T-helper 2 cell (primary cell): ENCODE measurements at places on chromosomes 5 and 9.
A peak's percentile ranks its signal among the peaks of the same experiment; 100 is the strongest.

- DNase-seq, result no peak
Measured at GRCh38 chr9:111192650-111193049, 137.4 kb downstream of the OR2K2 start.

GRCh38 chr5:20575571-20575970 is 587.6 kb upstream of the CDH18 start:
- no peak for DNase-seq

- no peak for DNase-seq
Measured at GRCh38 chr5:179415291-179416060, 70.2 kb upstream of the ADAMTS2 start.

- no peak for DNase-seq
Measured at GRCh38 chr5:151470439-151470838, 23.0 kb downstream of the SLC36A1 start.

- peak; percentile 87 for DNase-seq
Measured at GRCh38 chr5:175464074-175464941, 14.1 kb upstream of the SFXN1 start.

- DNase-seq, result no peak
Measured at GRCh38 chr9:107348836-107349235, 65.8 kb downstream of the RAD23B start.

DNA sequence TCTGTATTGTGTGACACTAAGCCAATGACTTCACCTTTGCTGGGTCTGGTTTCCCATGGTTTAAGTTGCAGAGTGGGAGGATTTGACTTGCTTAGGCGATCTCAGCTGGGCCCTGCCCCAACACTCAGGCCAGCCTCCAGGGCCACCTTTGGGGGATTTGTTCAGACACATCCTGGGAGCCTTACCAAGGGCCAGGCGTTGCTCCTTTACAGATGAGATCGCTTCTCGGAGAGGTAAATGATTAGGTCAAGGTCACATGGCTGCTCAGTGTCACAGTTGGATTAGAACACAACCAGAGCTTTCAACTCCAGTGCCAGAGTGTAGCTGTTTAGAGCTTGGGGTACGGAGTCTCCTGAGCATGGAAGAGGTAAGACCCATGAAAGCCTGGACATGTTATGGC is 57.5 kb downstream of the COL27A1 start:
- DNase-seq, result no peak

DNA sequence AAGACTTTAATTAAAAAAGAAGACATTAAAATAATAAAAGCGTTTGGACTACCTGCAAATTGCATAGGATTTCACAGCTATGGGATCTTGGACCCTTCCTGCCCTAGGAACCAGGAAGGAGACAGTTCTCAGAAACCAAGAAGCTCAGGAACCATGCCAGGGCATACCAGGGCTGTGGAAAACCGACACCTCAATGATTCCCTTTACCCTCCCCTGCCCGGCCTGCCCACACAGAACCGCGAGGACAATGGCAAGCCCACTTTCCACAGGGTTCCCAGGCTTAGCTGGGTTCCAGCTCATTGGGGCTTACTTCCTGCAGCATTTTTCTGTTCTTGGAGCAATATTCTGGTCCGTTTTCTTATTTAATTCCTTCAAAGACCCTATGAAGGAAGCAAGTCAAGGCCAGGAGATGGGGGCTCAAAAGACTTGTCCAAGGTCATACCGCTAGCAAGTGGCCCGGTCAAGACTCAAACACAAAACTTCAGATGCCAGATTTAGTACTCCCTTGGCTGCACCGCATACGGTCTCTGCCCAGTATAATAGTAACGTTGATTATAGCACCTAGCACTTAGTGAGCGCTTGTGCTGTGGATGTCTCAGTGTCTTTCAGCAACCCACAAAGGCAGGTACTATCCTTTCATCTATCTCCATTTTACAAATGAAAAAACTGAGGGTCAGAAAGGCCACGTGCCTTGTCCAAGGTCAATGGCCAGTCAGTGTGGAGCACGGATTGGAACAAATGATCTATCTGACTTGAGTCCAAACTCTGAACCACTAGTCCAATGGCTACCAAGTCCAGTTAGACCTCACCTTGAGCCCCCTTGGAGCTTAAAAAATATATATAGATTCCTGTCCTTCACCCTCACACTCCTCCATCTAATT is 6.8 kb downstream of the FAT2 start:
- DNase-seq, result no peak

DNA sequence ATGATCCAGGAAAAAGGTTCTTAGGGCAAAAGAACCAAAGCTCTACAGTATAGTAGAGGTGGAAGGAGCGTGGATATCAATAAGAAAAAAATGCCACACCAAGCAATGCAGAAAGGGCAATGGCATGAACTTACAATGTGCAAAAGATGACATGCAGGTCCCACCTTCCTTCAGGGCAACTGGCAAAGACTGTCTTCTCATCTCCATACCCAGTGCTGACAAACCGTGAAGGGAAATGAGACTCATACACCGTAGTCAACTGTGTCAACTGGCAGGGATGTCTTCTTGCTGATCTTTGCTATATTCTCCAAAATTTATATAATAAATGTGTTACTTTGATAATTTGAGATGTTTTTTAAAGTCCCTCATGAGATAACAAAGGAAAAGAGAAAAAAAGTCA is 36.0 kb downstream of the MED27 start:
- no peak for DNase-seq

DNA sequence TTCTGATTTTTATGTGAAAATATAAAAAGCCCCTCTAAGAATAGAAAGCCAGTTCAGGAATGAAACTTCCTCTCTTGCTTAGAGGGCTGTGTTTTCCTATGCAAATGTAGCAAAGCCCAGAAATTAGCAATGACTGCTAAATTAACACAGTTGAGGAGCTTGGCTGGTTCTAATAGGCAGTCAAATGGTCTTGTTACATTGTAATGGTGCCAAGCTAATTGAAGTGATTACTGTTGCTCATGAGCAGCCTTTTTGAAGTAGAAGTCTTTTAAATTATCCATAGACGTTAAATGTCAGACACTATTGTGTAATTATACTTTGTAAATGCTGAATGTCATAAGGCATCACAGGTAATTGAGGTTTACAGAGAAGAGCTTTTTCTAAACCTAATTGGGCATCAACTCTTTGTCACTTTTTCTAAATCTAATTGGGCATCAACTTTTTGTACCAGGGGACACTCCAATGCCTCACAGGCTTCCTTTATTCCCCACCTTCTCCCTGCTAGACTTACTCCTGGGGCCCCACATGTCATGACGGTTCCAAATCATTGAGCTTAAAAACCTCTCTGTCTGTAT is 229.1 kb downstream of the PSAT1 start:
- no peak for DNase-seq

GRCh38 chr5:170166101-170166500 is 60.4 kb downstream of the FOXI1 start:
- DNase-seq, result no peak

DNA sequence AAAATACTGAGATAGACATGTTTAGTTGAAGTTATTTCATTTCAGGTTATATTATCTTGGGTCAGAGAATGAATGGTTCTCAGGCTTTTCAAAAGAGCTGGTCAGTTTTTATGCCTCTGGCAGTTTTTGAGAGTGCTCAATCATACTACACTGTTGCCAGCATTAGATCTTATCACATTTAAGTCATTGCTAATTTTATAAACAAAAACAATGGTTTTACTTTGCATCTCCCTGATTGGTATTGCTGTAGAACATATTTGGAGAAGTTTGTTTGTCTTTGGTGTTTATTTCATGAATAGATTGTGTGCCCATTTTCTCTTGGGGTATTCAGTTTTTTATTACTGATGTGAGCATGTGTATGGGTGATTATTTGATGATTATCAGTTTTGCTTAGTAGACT is 1.5 kb downstream of the CATSPER3 start:
- no peak for DNase-seq

DNA sequence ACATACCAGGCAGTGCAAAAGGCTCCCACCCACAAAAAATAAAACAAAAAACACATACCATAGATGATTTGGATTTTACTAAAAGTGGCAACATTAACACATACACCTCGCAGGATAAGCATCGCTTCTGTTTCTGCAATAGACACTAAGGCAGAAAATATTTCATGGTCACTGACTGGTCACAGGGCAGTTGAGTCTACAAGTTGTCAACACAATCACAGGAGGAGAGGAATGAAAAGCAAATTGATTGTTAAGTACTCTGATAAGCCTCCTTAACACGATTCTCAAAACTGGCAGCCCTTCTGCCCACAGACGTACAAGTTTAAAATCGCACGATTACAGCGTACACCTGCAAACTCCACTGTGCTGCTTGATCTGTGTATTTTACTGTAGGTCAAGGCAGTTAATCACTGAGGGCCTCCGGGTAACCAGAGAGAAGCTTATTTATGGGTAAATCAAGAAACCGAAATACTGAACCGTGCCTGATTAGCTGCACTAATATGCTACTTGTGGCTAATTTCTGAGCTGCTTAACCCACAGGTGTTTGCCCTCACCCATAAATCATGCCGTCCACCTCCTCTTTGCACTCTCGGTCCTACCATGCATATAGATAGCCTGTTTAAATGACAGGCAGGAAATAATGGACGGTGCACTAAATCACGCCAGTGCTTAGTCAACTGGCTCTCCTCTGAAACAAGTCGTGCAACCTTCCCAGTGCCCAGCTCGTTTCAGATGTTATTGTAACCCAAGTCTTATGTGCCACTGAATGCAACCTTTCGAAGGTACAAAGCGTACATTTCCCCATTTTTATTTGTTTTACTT is 659.4 kb upstream of the ADAMTS16 start:
- no peak for DNase-seq

DNA sequence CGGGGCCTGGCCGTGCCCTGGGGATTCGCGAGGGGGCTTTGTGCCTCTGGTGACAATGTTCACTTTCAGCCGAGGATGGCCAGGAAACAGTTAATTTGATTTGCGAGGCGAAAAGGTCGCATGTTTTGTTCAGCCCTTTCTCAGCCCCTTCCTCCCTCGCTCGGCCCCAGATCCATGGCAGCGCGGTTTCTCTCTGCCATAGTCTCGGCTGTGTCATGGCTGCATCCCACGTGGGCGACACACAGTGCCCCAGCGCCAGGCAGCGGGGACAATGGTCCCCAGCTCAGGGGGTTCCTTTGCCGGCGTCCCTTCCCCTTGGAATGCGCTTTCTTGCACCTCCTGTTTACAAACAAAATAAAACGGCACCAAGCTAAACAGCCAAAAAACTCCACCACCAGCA is 370.3 kb upstream of the IRX2 start:
- DNase-seq, result no peak

DNA sequence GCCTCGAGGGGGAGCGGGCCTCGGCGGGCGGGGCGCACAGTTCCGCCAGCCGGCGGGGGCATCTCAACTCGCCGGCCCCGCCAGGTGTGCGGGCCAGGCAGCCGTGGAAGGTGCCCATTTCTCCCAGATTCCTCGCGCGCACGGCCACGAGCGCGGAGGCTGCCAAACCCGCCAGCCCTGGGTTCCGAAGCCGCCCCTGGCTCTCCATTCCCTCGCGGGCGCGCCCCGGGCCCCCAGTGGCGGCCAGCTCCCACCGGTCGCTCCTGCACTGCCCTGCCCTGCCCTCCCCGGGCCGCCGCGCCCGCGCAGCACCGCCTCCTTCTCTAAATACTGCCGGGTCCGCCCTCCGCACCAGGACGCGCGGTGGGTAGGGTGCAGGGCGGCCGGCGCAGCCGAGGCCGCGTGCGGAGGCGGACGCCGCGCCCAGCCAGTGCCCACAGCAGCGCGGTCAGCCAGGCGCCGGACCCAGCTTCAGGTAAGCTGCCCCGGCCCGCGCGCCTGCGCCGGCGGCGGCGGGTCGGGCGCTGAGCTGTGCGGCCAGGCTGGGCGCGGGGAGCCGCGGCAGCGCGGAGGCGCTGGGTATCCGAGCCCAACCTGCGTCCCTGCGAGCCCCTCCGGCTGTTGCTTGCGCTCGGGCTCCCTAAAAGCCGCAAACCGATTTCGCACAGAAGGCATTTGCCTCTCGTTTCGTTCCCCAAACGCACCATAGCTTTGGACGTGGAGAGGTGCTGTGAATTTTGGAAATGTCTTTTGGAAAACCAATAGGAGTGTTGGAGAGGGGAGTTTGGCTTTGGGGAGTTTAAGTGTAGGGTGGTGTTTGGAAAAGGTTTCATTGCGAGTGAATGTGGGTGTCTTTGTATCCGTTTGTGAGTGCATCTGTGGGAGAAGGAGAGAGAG is at the start of gene TMEM171:
Gene TMEM171, plus strand, starts transcription at position 354 of the 897 bp plus-strand sequence. CDS start 2,799 bp downstream, outside the sequence.
- DNase-seq, result no peak

GRCh38 chr9:81137976-81138568 is 551.3 kb downstream of the TLE1 start:
- DNase-seq, result no peak

DNA sequence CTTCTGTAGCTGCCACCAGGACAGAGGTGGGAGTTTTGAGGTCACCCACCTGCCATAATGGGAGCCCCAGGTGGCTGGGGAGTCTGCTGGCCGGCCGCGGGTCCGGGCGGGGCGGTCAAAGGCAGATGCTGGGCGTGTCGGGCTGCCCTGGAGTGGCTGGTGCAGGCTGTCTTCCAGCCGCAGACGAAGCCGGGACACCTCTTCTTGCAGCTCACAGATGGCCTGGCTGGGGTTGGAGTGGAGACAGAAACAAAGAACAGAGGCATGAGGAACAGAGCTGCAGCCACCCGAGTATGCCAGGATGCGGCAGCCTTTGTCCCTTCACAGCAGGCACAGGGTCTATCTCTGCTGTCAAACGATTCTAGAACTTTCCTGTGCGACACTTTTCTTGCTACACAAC is 18.0 kb downstream of the ORM2 start:
- DNase-seq, result no peak

GRCh38 chr9:100600521-100601079 is 22.7 kb downstream of the CAVIN4 start:
- DNase-seq, result no peak

- DNase-seq, result no peak
Measured at GRCh38 chr5:139690064-139690802, 42.1 kb downstream of the CXXC5 start.

- DNase-seq, result no peak
Measured at GRCh38 chr5:31404325-31404724, 127.6 kb downstream of the DROSHA start.

- no peak for DNase-seq
Measured at GRCh38 chr9:93219692-93220091, 35.8 kb downstream of the WNK2 start.

DNA sequence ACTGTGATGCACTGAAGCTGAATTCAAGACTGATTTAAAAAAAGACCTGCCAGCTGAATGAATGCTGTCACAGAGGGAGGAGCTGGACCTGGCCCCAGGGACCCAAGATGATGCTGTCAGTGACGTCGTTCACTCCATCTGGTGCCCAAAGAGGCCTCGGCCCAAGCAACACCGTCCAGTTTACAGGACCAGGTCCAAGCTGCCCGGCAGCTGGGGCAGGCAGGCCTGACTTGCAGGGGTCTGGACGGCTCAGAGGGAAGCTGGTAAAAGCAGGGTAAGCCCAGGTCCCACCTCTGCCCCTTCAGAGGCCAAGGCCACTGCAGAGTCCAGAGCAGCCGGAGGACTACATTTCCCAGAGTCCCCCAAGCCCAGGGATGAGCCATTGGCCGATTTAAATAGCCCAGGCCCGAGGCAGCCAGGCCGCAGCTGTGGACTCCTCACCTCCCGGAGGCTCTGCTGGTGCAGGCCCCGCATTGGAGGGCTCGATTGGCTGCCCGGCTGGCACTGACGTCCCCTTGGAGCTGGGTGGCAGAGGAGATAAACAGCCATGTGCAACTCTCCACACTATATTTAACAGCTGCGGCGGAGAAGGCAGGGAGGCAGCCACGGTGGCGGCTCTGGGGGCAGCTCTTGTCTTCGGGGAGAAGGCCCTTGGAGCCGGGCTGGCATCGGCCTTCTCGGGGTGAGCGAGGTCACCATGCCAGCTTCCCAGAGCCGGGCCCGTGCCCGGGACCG is at the start of gene PLPP7:
Gene PLPP7, plus strand, starts transcription at position 423 of the 735 bp plus-strand sequence. Its CDS starts 275 bp downstream, at position 698.
- DNase-seq, result no peak

- no peak for DNase-seq
Measured at GRCh38 chr5:149238540-149238939, 33.1 kb upstream of the AFAP1L1 start.
